ENCODE measurements at places on chromosomes 1 and 21.

DNA sequence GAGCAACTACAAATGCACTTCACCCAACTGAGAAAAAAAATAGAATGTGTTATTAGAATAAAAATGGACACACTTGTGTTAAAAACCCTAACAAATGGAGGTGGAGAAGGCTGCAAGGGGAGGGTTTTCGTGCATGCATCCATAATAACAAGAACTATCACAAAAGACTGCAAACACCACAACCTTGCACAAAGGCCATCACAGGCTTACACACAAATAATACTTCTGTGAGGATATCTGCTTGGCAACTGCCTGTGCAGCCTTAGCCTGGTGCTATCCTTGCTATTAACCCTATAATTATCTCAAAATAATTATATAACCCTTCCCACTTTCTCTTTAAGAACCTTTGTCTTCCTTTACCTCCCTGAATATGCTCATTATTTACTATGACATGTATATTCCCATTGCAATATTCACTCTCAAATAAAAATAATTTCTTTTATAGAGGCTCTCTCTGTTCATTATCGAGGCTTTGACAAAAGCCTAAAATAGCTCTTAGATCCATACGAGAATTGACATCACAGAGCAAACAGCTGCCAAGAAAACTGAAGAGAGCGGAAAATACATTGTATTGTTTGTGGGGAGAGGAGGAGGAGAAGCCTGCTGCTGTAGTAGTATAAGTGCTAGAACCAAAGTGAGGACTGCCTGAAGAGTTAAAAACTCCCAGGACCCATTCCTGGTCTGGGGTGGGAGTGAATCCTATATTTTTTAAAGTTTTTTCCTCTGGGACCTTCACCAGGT, 1768.7 kb downstream of the BRINP3 start:
- DNase-seq, result peak; percentile 51

DNA sequence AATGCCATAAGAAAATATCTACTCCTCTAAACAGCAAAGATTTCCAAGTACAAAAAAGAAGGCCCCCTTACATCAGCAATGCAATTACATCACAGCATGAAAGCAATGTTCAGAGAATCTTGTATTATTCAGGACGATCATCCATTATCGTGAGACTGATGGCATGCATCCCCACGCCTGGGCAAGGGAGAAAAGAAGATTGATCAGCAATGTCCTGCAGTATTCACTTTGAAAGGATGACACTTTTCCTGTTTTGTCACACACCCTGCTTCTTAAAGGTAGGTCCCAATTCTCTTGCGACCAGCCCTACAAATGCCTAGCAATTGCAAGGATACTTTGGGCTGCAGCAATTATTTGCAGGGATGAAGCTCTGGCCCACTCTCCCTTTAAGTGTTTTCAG, 108.7 kb downstream of the TOMM20 start:
- no peak for DNase-seq

DNA sequence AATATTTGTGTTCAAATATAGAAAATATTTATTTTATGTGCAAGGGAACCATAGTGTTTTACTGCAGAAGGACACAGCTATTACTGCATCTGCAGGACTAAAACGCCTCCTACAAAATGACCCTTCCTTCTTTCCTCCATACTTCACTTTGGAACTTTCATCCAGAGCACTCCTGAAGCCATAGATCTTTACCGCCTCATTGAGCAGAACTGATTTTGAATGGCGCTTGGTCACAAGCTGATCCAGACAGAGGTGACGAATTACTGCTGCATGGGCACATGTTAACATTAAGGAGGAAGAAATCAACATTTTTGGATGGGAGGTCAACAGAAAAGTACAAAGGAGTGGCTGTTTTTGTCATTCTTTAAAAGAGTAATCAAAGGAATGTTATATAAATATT, 931.6 kb downstream of the NCAM2 start:
- DNase-seq, result no peak

DNA sequence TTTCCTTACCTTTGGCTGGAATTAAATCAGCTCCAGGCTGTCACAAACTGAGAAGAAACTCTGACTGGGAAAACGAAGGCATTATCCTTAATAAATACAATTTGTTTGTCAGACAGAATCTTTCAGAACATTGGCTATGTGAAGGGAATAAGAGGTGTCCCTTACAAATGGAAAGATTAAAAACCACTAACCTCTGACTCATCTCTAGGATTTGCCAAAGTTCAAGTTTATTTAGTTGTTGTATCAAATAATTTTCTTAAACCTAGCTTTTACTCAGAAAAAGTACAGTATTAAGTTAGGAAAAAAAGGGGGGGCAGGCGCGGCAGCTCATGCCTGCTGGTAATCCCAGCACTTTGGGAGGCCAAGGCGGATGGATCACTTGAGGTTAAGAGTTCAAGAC, 15.7 kb downstream of the SERTAD4 start:
- no peak for DNase-seq

GRCh38 chr1:221699577-221699976, 42.3 kb downstream of the DUSP10 start:
- DNase-seq, result no peak

- no peak for DNase-seq
These were observed 32.6 kb upstream of the FNBP1L start for GRCh38 chr1:93415296-93415695.

DNA sequence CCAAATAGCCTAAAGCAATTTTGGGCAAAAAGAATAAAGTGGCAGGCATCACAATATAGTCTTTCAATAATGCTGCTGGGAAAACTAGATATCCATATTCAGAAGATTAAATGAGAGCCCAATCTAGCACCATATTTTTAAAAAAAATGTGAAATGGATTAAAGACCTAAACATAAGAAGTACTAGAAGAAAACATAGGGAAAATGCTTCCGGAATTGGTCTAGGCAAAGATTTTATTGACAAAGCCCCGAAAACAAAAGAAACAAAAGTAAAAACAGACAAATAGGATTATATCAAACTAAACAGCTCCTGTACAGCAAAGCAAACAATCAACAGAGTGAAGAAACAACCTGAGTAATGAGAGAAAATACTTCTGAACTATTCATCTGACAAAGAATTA, 48.6 kb upstream of the KCNK1 start:
- DNase-seq, result no peak

GRCh38 chr1:92855236-92855635, 23.4 kb downstream of the RPL5 start:
- DNase-seq, result no peak

- no peak for DNase-seq
These were observed 33.3 kb upstream of the KCNE1 start for GRCh38 chr21:34545079-34545884.

- DNase-seq, result peak; percentile 44
These were observed 46.5 kb upstream of the PRELP start for GRCh38 chr1:203428981-203429599.

DNA sequence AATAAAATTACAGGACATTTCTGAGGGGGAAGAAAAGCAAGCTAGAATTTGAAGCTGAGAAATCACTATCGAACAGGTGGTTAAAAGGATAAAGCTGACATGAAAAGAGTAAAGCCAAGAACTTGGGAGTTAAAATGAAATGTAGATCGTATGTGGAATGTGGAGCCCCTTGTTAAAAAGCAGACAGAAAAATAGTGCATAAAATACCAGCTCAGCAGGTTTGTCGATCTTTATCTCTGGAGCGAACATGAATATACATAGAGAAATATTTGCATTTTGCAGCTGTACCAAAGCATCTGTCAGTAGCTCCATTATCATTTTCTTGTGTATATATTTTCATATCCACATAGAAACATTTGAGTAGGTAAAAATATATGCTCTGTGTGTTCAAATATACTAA, 73.6 kb upstream of the CDC42BPA start:
- no peak for DNase-seq

GRCh38 chr1:58802640-58803399, 19.0 kb upstream of the JUN start:
- peak; percentile 93 for DNase-seq

DNA sequence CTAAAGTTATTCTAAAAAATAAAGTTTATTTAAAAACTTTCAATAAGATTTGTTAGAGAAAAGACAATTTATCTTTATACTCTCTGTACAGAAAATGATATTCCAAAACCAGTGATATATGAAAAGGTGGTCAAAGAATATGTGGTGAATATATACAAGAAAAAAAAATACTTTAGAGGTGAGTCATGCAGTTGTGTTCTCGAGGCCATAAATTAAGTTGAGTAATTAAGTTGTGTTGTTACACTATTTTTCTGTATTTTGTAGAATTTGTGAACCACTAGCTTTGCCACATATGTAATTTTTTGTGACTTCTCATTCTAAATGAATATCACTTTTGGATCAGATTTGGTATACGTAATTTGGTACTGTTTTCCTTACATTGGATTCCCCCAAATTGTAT, 23.6 kb upstream of the DUSP10 start:
- DNase-seq, result no peak

GRCh38 chr1:180402001-180402400, 100.4 kb downstream of the ACBD6 start:
- DNase-seq, result no peak

DNA sequence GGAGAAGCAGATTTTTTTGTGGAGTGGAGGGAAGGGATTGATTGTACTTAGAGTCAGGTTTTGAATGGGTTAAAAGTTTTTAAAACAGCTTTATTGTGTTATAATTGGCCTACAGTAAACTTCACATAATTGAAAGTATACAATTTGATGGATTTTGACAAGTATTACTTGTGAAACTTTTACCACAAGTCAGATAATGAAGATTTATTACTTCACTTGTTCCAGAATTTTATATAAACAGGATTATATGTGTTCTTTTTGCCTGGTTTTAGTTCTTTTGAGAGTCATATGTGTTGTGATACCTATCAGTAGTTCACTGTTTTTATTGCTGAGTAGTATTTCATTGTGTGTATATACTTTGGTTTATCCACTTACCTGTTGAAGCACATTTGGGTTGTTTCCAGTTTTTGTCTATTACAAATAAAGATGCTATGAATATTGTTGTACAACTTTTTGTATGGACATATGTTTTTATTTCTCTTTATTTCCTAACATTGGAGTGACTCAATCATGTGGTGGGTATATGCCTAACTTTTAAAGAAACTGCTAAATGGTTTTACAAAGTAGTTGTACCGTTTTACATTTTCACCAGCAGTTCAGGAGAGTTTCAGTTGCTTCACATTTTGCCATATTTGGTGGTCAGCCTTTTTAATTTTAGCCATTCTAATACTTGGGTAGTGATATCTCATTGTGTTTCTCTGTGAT, 71.0 kb downstream of the DYRK1A start:
- DNase-seq, result no peak

DNA sequence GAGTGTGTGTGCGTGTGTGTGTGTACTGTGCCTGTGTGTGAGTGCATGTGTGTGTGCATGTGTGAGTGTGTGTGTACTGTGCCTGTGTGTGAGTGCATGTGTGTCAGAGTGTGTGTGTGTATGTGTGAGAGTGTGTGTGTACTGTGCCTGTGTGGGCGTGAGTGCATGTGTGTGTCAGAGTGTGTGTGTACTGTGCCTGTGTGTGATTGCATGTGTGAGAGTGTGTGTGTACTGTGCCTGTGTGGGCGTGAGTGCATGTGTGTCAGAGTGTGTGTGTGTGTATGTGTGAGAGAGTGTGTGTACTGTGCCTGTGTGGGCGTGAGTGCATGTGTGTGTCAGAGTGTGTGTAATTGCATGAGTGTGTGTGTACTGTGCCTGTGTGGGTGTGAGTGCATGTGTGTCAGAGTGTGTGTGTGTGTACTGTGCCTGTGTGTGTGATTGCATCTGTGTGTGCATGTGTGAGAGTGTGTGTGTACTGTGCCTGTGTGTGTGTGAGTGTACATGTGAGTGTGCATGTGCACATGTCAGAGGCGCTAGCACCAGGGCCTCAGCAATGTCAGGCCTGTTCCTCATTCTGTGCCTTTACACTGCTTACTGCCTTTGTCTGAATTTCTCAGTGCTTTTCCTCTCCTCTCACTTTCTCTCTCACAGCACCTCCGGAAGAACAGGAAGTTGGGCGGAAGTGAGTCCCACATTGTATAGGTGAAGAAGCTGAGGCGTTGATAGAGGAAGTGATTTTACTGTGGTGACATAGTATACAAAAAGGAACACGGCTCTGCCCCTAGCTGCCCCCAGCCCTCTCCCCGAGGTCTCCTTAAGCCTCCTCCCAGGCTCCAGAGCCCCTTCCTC, 4.9 kb downstream of the SLC5A9 start:
- no peak for DNase-seq

- DNase-seq, result no peak
These were observed 726 bp upstream of the FCER1G start for GRCh38 chr1:161214369-161214768.

DNA sequence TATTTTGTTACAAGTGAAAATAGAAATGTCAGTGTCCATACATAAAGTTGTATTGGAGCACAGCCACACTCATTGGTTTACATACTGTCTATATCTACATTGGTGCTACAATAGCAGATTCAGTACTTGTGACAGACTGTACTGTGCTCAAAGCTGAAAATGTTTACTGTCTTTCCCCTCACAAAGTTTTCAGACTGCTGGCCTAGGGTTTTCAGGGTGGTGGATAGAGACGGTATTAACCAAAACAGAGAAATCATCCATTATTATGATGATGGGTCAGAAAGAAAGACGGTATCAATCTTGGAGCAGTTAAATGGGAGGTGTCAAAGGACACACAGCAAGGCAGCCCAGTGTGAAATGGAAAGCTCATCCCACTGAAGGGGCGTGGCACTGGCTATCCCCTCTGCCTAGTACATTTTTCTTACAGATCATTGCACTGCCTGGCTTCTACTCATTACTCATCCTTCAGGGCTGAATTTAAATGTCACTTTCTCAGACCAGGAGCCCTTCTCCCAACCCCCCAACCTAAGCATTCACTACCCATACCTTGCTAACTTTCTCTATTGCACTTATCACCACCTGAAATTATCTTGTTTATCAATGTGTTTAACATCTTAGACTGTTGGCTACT, 10.2 kb downstream of the JAK1 start:
- no peak for DNase-seq

- DNase-seq, result no peak
These were observed 125.9 kb downstream of the DMRTB1 start for GRCh38 chr1:53585129-53585528.

DNA sequence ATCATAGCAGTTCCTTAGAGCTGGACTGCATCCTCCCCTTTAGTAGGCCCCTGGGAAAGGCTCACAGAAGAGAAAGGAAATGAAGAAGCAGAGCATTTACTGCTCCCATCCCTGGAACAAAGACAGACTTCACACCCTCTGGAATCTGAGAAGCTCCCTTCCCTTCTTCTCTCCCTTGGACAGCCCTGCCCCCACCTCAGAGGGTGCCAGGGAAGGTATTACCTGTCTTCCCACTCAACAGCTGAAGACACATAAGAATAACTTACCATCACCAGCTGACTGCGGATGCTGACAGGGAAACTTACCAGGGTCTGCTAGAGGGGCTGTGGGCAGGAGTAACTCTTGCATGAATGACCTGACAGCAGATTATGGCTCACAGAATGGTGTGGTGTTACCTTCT, 14.1 kb upstream of the FAAH start:
- no peak for DNase-seq
